ENCODE measurements at places on chromosomes 2 and 18. TPM values are rescaled to one million over a fixed set of nuclear protein-coding genes. Genes with fewer than 3 reads are reported as not detected.

- no peak for DNase-seq
These were observed 126.9 kb upstream of the CTDP1 start for GRCh38 chr18:79552696-79553095.

GRCh38 chr18:49510393-49511115 is 23.5 kb upstream of the C18orf32 start:
- DNase-seq: peak; percentile 62

Gene AMER3
- total RNA-seq: 0.09 TPM

GRCh38 chr2:233686928-233687327 is 5.2 kb downstream of the UGT1A7 start:
- DNase-seq: no peak

Gene ZEB2
- total RNA-seq: 114 TPM

Data from muscle of leg (tissue), 16 donors.